KBM-7 (cell line): ENCODE measurements at places on chromosomes 2 and 18.

DNA sequence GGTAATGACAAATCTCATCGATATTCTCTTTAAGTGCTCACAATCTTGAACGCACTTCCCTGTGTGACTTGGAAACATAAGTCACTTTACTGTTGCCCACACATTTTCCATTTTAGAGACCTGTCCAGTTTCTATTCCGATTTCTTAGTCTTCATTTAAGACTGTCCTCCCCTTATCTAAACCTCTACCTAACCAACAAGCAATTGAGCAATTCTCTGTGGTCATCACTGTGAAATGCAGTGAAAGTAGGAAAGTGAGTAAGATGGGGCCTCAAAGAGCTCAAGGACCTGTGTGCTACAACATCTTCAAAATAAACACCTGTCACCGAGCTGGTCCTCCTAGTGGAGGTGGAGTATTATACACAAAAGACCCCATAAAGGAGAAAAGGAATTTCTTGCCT lies 184.4 kb downstream of the CNTNAP5 start:
- no peak for DNase-seq

DNA sequence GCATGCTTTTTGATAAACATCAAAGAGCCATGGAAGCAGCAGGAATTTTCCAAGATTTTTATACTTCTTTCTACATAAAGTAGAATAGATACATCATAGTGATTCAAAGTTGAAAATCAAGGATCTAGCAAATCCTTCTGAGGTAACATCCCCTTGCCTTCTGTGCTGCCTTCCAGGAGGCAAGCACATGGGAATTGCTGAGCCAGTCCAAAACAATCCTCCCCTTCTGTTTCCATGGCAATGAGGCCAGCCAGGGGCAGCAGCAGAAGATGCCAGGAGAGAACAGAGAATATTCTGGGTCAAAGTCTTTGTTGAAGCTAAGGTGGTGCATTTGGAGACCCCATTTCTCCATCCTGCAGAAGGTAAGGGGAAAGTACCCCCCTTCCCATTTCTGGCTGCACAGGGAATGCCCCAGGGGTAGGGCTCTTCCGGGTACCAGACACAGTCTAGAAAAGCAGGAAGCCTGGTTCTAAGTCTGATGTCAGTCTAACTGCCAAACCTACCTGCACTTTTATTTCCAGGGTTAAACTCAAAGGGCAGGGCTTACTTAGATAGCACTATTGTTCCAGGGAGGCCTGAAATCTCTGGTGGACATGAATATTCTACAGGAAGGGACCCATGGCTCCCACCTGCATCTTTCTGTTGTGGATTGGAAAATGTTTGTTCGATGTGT lies 22.1 kb downstream of the CENPA start:
- peak; percentile 16 for DNase-seq

DNA sequence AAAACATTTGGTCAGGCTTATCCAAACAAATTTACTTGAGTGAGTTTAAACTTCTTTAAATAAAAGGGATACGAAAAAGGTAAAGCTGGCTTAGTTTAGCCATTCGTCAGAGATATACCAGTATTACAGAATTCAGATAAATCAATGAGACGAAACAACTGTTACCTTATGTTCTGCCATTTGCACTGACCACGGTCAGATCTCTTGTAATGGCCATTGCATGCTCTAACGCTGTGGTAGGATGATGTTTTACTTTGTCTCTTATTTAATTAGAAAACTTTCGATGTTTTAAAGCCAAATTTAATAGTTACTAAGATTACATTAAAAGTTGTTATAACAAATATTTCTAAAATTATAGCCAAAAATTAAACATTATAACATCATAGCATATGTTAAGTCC lies 1.5 kb downstream of the C18orf54 start:
- DNase-seq = no peak

GRCh38 chr2:12733846-12734245 lies 17.1 kb downstream of the TRIB2 start:
- no peak for DNase-seq

DNA sequence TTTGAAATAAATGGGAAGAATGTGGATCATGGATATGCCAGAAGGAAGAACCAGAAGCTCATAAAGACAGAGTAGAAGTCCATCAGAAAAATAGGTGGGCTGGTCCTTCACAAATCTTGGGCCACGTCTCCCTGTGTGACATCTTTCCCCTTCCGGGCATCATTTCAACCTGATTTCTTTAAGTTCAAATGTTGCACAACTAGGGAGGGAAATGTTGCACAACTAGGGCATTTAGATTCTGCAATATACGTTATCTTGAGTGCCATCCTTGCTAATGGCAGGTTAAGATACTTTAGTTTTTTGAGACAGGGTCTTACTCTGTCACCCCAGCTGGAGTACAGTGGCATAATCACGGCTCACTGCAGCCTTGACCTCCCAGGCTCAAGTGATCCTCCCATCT lies 129.6 kb downstream of the CERS6 start:
- no peak for DNase-seq

DNA sequence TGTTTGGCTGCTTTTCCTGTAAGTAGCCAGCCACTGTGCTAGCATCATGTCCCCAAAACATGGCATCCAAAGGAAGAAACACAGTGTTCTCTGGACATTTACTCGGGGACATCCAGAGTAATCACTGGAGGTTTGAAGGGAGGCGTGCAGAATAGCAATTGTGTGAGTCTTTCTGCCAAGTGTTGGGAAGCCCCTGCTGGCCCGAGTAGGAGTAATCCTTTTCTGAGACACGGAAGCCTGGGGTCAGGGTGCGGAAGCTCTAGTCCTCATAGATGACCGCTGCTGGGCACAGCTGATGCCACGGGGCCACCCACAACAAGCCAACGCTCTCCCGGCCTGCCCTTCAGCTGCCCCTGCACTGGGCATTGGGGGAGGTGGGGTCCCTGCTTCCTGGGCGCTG lies 24.8 kb upstream of the HDAC4 start:
- DNase-seq = no peak

DNA sequence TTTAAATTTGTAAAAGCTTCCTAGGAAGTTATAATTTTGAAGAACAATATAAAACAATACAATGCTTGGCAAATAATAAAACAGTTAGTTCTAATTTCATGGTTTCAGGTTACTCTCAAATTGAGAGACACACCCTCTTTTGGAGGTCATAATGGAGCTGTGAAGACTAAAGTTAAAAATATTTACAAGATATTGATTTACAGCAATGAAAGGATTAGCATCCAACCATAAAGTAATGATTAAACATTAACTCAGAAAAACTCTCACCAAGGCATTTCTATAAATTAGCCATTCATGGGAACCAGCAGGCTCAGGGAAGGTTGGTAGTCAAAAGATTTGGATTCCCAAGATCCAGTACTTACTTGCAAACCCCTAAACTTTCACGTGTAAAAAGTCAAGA lies 6.4 kb downstream of the DPP4 start:
- no peak for DNase-seq
